ENCODE measurements at places on chromosomes 2 and 18. TPM values are rescaled to one million over a fixed set of nuclear protein-coding genes. Genes with fewer than 3 reads are reported as not detected.

The LYG2 gene
- 0.49 TPM for polyA plus RNA-seq

The ACKR3 gene
- 118 TPM for polyA plus RNA-seq

The REG3A gene
- not detected for polyA plus RNA-seq

The NXPH2 gene
- polyA plus RNA-seq: 2.5 TPM

The SRD5A2 gene
- polyA plus RNA-seq: 0.03 TPM

The DSC3 gene
- 17.1 TPM for polyA plus RNA-seq

The BBS5 gene
- 13.0 TPM for polyA plus RNA-seq

The GATA6 gene
- polyA plus RNA-seq: 8.1 TPM

The NLRC4 gene
- 1.4 TPM for polyA plus RNA-seq

The SPC25 gene
- polyA plus RNA-seq: 20.6 TPM

The DIS3L2 gene
- polyA plus RNA-seq: 32.7 TPM

The VRK2 gene
- polyA plus RNA-seq: 21.5 TPM

The MLPH gene
- 4.0 TPM for polyA plus RNA-seq

The SLC38A11 gene
- 5.4 TPM for polyA plus RNA-seq
